CD4-positive, alpha-beta T cell (primary cell): ENCODE measurements at places on chromosomes 6 and 20.

GRCh38 chr6:20845592-20845991 is 311.3 kb downstream of the CDKAL1 start:
- DNase-seq = no peak

- no peak for DNase-seq
These were observed 8.4 kb upstream of the TMEM200A start for GRCh38 chr6:130357436-130357835.

GRCh38 chr20:62587757-62588402 is 54.4 kb upstream of the SLCO4A1 start:
- DNase-seq = no peak

GRCh38 chr6:41705996-41706835 is 29.2 kb downstream of the TFEB start:
- peak; percentile 27 for DNase-seq

DNA sequence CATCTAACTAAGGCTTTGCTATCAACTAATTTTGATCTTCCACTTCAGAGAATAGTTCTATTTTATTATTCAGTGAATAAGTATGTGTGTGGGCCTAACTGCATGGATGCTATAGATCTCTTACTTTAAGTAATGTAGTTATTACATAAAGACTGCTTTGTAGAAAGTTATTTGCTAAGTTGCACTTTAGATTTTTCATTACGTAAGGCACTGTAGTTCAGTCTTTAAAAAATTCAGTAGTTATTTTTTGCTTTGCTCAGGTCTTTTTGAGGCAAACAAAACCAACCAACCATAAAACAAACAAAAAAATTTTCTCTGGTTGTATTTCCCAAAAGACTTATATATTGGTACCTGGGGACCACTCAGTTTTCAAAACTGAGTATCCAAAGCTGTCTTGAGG is 53.0 kb downstream of the KCNQ5 start:
- DNase-seq = no peak

DNA sequence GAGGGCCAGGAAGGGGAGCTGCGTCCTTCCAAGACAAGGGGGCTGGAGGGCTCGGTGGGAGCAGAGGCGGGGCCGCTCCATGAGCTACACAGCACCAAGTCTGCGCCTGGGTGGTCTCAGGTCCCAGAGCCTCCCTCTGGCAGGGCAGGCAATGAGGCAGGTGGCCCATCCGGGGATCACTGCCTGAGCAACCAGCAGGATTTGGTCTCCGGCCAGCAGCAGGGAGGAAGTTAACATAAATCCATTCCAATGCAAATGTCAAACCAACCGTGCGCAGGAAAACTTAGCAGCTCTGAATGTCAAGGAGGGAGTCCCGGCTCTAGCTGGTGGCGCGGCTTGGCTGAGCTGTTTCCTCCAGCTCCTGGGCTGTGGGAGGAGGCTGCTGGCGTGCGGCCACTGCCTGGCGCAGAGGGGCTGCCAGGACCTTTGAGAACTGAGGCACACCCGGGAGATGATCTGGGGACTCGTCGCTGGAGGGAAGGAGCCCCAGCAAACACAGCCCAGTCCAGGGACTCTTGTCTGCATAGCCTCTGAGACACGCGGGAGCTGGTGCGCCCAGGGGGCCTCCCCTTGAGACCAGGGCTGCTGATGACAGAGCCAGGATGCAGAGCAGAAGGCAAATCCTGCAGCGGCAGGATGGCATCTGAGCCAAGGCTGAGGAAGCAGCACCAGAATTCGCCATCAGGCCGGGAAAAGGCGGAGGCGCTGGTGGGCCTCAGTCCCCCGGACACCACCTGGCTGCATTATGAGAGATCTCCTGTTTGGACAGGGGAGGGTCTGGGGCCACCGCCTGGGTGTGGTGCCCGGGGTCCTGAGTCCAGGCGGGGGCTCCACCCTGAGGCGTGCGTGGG is 33.1 kb upstream of the CHRNA4 start:
- no peak for DNase-seq

DNA sequence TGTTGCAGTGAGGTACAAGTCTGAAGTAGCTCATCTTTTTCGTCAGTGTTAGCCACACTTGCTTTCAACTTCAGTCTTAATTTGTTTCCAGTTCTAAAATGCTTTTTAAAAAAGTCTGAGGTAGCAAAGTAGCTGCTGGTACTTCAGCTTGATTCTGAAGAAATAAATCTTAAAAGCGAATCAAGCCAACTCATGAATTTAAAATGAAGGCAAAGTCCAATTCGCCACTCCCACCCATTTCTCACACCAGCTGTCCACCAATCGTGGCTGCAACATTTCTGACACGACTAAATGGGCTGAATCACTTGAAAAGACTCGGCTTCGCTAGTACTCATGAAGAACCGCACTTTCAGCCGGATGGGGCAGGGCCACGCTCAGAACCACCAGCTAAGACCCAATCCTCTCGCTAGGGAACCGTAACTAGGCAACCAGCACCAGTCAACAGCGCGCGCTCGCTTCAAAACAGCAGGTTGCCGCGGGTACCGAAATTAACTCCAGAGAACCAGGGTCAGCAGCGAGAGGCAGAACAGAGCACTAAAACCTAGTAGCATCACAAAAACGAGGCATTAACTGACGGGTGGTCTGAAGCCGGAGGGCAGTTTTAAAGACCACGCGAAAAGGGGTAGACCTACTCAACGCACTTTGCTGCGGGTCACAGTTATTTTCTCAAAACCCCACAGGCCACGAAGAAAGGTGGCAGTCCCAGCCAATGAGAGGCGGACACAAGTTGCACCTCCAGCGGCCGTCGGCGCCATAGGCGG is 900 bp downstream of the BCLAF1 start:
- DNase-seq = peak; percentile 81

GRCh38 chr20:5374171-5374570 is 57.4 kb upstream of the PROKR2 start:
- no peak for DNase-seq

DNA sequence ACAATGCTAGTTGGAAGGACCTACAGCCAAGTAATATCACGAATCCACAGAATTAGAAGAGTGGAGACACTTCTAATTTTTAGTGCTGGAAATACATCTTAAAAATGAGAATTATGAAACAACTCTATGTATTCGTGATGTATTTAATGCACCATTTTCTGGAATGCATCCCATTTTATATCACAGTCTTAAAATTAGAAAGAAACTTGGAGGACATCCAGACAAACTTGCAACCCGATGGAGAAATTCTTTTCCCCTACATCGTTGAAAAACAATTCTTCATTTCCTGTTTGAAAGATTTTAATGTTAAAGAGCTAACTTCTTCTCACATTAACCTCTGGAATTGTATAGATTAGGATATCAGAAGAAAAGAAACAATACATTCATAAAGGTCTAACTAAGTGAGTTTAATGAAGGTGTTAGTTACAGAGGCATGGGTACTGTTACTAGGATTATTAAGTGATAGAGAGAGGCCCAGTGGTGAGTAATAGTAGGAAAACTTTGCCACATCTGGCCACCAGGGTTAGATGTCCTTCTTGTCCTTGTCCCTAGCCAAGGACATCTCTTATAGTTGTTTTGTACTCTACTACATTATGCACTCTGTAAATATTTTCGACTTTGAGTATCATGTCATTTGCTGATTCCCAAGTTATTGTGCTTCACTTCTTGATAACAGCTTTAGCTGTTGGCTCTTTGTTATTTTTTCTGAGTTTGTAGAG is 502.4 kb upstream of the PTCHD4 start:
- no peak for DNase-seq

- DNase-seq = no peak
These were observed 514.3 kb upstream of the ID4 start for GRCh38 chr6:19322691-19323485.

- no peak for DNase-seq
These were observed 15.3 kb downstream of the PNLDC1 start for GRCh38 chr6:159815410-159815809.

DNA sequence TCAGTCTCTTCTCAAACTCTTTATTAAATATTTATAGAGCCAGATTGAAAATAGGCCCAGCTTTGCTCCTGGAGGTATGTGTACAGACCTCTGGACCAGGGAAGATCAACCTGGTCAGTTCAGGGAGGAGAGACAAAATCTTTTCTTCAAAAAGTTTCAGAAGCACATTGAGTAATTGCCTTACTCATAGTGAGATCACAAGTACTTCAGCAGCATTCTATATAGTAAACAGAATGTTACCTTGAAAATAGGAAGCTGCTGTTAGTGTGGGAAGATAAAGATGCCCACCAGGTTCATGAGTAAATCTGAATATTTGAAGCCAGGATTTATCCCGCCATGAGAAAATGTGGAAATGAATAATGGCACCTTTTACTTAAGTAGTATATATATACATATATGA is 665.9 kb upstream of the CITED2 start:
- no peak for DNase-seq

DNA sequence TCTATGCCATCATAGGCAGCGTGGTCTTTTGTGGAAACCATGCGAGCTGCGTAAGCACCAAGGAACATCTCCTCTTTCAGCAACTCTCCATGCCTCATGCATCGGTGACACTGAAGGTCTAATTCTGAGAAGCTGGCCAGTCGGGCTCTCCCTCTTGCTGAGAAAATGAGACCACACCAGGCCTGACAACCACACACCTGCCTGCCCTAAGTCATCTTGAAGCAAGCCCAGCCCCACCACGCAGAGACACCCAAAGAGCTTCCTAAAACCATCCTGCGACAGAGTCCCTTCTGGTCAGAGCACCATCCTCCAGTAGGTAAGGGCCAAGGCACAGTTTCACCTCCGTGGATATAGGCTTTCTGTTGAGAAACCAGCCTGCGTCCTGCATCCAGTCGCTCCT is 26.6 kb downstream of the PREX1 start:
- DNase-seq = no peak

- DNase-seq = no peak
These were observed 182.6 kb downstream of the ERMARD start for GRCh38 chr6:169933839-169934698.

DNA sequence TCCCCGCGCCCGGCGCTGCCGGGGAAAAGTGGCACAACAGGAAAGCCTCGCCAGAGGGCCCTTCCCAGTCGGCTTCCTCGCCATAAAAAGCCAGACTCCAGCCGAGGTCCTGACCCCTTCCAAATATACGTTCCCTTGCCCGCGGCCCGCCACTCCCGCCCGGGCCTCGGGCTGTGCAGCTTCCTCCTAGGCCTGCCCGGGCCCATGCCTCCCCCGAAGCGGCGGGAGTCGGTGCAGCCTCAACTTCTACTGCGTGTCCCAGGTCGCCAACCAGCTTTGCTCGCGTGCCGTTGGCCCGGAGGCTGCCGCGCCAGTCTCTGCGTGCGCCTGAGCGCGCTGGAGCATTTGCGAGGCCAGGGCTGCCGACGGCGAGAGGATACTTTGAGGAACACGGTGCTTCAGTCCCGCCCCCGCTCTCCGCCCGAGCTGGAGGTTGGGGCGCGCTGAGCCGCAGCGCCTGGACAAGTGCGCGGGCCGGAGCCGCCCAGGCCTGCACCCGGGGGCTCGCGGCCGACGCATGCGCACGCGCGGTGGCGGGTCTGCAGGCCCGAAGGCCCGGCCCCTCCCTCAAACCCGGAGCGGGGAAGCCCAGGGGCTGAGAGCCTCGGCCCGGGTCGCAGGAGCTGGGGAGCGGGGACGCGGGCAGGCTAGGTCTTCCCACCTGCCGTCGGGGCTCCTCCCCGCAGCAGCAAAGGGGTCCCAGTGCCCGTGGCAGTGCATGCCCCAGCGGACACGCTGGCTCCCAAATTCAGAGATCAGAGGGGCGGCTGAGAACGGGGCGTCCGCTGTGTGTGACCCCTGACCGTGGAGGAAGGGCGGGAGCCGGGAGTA is 10.2 kb downstream of the FOXC1 start:
- no peak for DNase-seq

GRCh38 chr6:158810155-158811095 is 8.7 kb downstream of the EZR start:
- DNase-seq = no peak

DNA sequence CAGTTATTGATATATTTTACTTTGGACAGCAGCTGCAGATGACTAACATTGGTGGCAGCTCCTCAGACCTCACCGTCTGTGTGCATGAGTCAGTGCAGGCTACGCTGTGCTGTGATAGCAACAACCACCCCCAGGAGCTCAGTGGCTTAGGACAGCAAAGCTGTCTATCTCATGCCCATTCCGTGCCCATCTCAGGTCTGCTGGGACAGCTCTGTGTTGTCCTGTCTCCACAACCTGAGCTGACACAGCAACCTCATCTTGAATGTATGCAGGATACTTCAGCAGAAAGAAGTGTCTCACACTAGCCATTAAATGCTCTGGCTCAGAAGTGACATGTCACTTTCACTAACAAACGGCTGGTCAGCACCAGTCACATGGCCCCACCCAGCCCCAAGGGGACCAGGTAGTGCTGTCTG is 47.7 kb downstream of the BANF2 start:
- no peak for DNase-seq

GRCh38 chr6:57116776-57117175 is 26.8 kb downstream of the ZNF451 start:
- DNase-seq = no peak

DNA sequence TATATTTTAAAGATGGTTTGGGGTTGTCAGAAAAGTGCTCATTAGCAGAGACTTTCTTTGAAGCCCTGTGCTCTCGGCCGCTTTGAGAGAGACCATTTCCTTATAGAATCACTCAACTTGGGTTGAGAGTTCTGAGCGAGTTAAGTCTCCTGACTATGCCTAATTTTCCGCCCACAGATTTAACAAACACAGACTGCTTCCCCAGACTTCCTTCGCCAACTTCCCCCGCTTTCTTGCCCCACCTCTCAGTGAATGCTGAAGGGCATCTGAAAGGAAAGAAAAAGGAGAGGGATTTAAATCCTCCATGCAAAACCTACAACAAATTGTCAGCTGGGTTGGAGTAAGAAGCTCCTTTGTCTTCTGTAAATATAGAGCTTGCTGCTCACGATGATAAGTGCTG is 224.0 kb downstream of the EYA2 start:
- no peak for DNase-seq
